ENCODE measurements at places on chromosomes 4 and X. TPM values are rescaled to one million over a fixed set of nuclear protein-coding genes. Genes with fewer than 3 reads are reported as not detected.

The FAM114A1 gene
- total RNA-seq: 56.9 TPM

GRCh38 chr4:26120098-26120825, 200.6 kb upstream of the RBPJ start:
- DNase-seq: no peak

The EGFL6 gene
- total RNA-seq: not detected

GRCh38 chr4:157564771-157565170, 344.2 kb downstream of the GRIA2 start:
- no peak for DNase-seq

DNA sequence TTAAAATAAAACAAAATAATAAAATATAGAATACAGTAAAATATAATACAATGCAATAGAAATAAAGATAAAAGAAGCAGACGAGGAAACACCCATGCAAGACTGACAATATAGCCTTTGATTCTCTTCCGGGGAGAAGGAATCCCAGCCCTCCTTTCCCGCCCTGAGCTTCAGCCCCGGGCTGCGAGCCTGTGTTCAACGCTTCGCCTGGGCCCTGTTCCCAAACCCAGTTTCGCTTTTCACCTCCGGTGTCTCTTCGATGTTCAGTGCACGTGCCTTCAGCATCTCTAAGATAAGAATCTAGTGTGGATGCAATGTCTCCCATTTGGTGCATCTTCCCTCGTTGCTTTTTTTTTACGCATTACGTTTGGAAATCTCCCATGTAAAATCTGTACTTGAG, 38.4 kb upstream of the ARSD start:
- no peak for DNase-seq

The BRS3 gene
- not detected for total RNA-seq

The LPAR4 gene
- under 0.01 TPM for total RNA-seq

DNA sequence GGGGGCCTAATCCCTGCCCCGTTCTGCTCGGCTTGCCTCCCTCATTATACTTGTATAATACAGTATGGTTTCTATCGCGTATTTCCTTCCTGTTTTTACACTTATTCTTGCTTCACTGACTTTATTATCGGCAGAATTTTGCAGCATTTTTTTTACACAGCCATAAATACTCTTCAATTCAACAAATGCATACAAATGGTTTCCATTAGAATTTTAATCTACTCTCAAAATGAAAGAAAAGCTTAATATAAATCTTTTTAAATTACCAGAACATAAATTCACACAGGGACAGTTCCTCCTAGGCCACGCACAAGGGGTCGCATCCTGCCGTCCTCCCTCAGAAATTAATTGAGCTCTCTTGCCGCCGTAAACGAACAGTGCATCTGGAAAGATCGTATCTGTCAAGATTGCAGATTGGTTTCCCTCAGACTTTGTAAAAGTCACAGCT, 42.9 kb downstream of the DCTD start:
- no peak for DNase-seq

GRCh38 chr4:8702516-8703400, 110.2 kb downstream of the CPZ start:
- no peak for DNase-seq
